Stimulated activated CD4-positive, alpha-beta T cell treated with anti-CD3 and anti-CD28 coated beads, Interleukin-12 subunit alpha, Interleukin-12 subunit beta, amount 100 ng/mL, for 48 hours (primary cell): ENCODE measurements at places on chromosomes 4 and X.

GRCh38 chr4:152189451-152190179, 346.3 kb downstream of the FBXW7 start:
- DNase-seq = no peak

DNA sequence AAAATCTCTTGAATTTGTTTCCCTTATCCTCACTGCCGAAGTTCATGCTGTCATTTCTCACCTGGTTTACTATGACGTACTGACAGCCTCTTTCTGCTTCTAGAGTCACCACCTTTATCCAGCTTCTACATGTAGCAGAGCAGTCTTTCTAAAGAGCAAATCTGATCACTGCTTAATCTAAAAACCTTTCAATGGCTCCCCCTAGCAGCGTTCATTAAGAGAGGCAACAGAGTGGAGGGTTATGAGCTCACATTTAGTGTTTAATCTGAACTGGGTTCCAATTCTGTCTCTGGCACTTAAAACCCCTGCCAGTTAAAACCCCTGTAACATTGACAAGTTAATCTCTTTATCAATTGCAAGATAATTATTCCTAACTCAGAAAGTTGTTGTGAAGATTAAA, 4.4 kb downstream of the RBPJ start:
- no peak for DNase-seq

- DNase-seq = peak; percentile 1
Measured at GRCh38 chr4:22607382-22607781, 85.4 kb upstream of the GBA3 start.

DNA sequence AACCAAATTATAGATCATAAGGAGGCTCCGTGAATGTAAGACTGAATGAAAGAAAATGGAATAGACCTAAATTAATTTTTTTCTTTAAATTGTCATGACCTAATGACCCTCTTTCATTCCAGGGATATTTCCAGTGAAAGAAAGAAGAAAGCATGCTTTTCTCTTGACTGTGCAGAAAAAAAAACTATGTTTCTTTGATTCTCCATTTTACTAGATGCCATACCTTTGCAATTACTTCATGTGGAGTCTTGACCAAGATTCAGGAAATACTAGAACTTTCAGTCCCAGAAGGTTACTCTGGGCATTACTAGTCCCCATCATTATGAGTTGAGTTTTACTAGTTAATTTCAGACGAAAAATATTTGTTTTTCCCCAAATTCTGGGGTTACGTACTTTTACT, 6.4 kb upstream of the COMMD8 start:
- no peak for DNase-seq

DNA sequence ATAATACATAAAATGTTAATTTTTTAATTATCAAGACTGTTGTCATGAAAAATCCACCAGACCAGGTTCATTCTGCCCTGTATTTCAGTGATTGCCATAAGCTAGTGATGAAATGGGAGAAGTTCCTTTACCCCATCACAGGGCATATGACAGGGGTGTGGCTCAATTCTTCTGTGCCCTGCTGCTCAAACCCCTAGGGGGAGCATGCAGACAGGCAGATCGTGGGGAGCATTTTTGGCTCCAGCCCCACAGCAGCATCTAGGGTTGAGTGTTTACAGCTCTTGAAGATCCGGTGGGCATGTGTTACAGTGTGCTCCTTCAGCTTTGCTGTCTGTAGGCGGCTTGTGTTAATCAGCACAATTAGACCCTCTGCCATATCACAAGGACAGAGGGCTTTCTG, 700.7 kb downstream of the PCDH18 start:
- DNase-seq = no peak

DNA sequence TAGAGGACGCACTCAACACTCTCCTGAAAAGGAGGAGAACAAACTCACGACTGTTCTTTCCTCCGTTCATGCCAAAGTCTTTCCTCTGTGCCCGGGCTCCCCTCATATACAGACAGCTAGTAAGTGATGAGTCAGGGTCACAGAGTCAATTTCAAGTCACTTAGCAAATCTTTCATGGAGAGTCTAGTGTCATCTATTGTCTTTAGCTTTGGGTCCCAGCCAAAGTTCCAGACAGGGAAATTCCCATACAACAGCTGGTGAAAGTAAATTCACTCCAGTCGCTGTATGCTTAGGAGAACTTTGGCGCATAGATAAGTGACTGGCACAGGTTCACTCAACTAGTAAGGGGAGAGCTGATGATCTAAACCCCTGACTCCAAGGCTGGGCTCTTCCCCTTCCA, 226.5 kb downstream of the MID1 start:
- DNase-seq = no peak

GRCh38 chrX:121655276-121655675, 607.9 kb downstream of the GLUD2 start:
- DNase-seq = no peak
